ENCODE measurements at places on chromosomes 6 and 20. TPM values are rescaled to one million over a fixed set of nuclear protein-coding genes. Genes with fewer than 3 reads are reported as not detected.
A peak's percentile ranks its signal among the peaks of the same experiment; 100 is the strongest.

The TINAG gene
- polyA plus RNA-seq, result not detected

The SRSF12 gene
- not detected for polyA plus RNA-seq

The GPR6 gene
- polyA plus RNA-seq, result not detected

The SNAI1 gene
- 4.9 TPM for polyA plus RNA-seq

The ELOVL2 gene
- polyA plus RNA-seq, result not detected

The HMGCLL1 gene
- polyA plus RNA-seq, result not detected

The RBBP8NL gene
- polyA plus RNA-seq, result not detected

GRCh38 chr20:46135856-46136633, 17.9 kb downstream of the CD40 start:
- H3K36me3 ChIP-seq, result no peaks in the 10 kb centered on the region
- H3K4me3 ChIP-seq, result no peak overlapping the region
- peaks cover 26% of the 10 kb centered on the region for H3K4me1 ChIP-seq

GRCh38 chr6:31158863-31159855, 770 bp downstream of the TCF19 start:
- H3K36me3 ChIP-seq, result no peaks in the 10 kb centered on the region
- peak overlapping the region; percentile 64 for H3K27ac ChIP-seq
- peak; percentile 41 for DNase-seq
- H3K4me3 ChIP-seq, result peak overlapping the region; percentile 78

GRCh38 chr20:34922654-34923381, 32.8 kb downstream of the GSS start:
- no peaks in the 10 kb centered on the region for H3K4me1 ChIP-seq
- H3K36me3 ChIP-seq, result peaks cover 2% of the 10 kb centered on the region
- no peaks in the 10 kb centered on the region for H3K27me3 ChIP-seq
- no peak overlapping the region for H3K4me3 ChIP-seq
- no peak for DNase-seq

- H3K27me3 ChIP-seq, result no peaks in the 10 kb centered on the region
- no peak overlapping the region for H3K4me3 ChIP-seq
- no peaks in the 10 kb centered on the region for H3K4me1 ChIP-seq
- no peaks in the 10 kb centered on the region for H3K36me3 ChIP-seq
- DNase-seq, result no peak
- no peak overlapping the region for H3K27ac ChIP-seq
Observed at GRCh38 chr20:52964131-52964530, 8.0 kb upstream of the TSHZ2 start.

DNA sequence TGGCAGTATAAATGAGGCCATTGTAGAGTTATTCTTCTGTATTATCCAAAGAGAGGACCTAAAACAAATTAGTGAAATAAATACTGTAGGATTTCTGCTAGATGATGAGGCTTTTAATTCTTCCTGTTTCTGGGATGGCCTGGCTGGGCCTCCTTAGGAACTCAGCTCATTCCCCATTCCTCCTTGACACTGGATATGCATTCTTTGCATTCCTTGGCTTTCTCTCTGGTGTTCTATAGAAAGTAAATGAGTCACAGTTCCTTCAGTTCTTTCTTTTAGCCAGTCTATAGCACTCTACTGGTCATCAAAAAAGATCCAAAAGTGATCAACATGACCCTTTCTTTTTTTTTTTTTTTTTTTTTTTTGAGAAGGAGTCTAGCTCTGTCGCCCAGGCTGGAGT, 8.6 kb downstream of the OR10C1 start:
- H3K4me3 ChIP-seq, result no peak overlapping the region
- H3K4me1 ChIP-seq, result no peaks in the 10 kb centered on the region
- peaks cover 6% of the 10 kb centered on the region for H3K27me3 ChIP-seq
- H3K27ac ChIP-seq, result no peak overlapping the region
- DNase-seq, result no peak

GRCh38 chr20:62830821-62831220, 14.0 kb downstream of the COL9A3 start:
- H3K4me3 ChIP-seq, result no peak overlapping the region
- DNase-seq, result peak; percentile 16
- no peaks in the 10 kb centered on the region for H3K36me3 ChIP-seq
- H3K27me3 ChIP-seq, result no peaks in the 10 kb centered on the region

DNA sequence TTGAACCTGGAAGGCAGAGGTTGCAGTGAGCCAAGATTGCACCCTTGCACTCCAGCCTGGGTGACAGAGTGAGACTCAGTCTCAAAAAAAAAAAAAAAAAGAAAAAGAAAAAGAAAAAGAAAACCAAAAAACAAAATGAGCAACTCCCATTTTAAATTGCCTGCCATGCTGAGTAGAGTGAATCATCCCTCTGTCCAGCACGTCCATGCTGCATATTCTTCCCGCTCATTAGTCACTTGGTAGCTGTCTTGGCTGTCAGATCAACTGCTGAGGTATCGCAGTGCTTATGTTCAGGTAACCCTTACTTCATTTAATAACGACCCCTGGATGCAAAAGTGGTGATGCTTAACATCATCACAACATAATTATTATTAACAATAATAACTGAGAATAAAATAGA, 72.6 kb upstream of the RNF24 start:
- no peak for DNase-seq
- H3K36me3 ChIP-seq, result no peaks in the 10 kb centered on the region
- H3K27ac ChIP-seq, result no peak overlapping the region
- H3K27me3 ChIP-seq, result no peaks in the 10 kb centered on the region
- peaks cover 13% of the 10 kb centered on the region for H3K4me1 ChIP-seq
- no peak overlapping the region for H3K4me3 ChIP-seq

- no peaks in the 10 kb centered on the region for H3K27me3 ChIP-seq
- H3K36me3 ChIP-seq, result no peaks in the 10 kb centered on the region
- no peak overlapping the region for H3K27ac ChIP-seq
- peaks cover 8% of the 10 kb centered on the region for H3K4me1 ChIP-seq
- no peak for DNase-seq
- no peak overlapping the region for H3K4me3 ChIP-seq
Observed at GRCh38 chr20:24388828-24389380, 80.5 kb upstream of the SYNDIG1 start.

GRCh38 chr6:112469306-112469705, 122.2 kb downstream of the RFPL4B start:
- no peaks in the 10 kb centered on the region for H3K4me1 ChIP-seq
- H3K4me3 ChIP-seq, result no peak overlapping the region
- H3K36me3 ChIP-seq, result no peaks in the 10 kb centered on the region

GRCh38 chr6:51456282-51456681, 631.1 kb downstream of the PKHD1 start:
- H3K4me3 ChIP-seq, result no peak overlapping the region
- no peaks in the 10 kb centered on the region for H3K36me3 ChIP-seq
- H3K27ac ChIP-seq, result no peak overlapping the region
- H3K4me1 ChIP-seq, result no peaks in the 10 kb centered on the region
- no peak for DNase-seq
- H3K27me3 ChIP-seq, result no peaks in the 10 kb centered on the region

- DNase-seq, result no peak
- no peaks in the 10 kb centered on the region for H3K27me3 ChIP-seq
- H3K36me3 ChIP-seq, result no peaks in the 10 kb centered on the region
- no peak overlapping the region for H3K4me3 ChIP-seq
- H3K27ac ChIP-seq, result no peak overlapping the region
- H3K4me1 ChIP-seq, result peaks cover 7% of the 10 kb centered on the region
Observed at GRCh38 chr6:166825553-166826145, 130.7 kb downstream of the RNASET2 start.

GRCh38 chr6:168525114-168525513, 84.1 kb downstream of the SMOC2 start:
- no peaks in the 10 kb centered on the region for H3K36me3 ChIP-seq
- DNase-seq, result no peak
- H3K4me3 ChIP-seq, result no peak overlapping the region
- no peak overlapping the region for H3K27ac ChIP-seq
- no peaks in the 10 kb centered on the region for H3K4me1 ChIP-seq
- no peaks in the 10 kb centered on the region for H3K27me3 ChIP-seq

- H3K27me3 ChIP-seq, result no peaks in the 10 kb centered on the region
- H3K4me3 ChIP-seq, result no peak overlapping the region
- H3K4me1 ChIP-seq, result no peaks in the 10 kb centered on the region
- DNase-seq, result no peak
- no peaks in the 10 kb centered on the region for H3K36me3 ChIP-seq
Observed at GRCh38 chr20:55216525-55217242, 741.3 kb downstream of the DOK5 start.

- H3K27ac ChIP-seq, result no peak overlapping the region
- no peaks in the 10 kb centered on the region for H3K4me1 ChIP-seq
- H3K36me3 ChIP-seq, result no peaks in the 10 kb centered on the region
Observed at GRCh38 chr20:3937618-3938017, 48.4 kb downstream of the PANK2 start.

DNA sequence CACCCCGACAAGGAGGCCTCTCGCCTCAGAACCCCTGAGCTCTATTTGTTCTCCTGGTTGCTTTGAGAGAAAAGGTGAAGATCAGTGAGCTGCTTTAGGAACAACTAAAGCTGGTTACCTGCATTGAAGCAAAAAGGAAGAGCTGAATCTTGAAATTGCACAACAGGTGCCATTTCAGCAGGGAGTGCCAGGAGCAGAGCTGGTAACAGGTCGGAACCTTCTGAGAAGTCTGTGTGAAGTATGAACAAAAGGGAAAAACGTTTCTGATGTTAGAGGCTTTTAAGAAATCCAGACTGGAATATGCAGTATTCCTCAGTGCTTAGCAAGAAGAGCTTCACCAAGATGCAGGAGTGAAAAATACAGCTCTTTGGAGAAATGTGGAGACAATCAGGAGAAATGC, 164.0 kb downstream of the TMEM242 start:
- H3K36me3 ChIP-seq, result peaks cover 58% of the 10 kb centered on the region
- H3K27me3 ChIP-seq, result no peaks in the 10 kb centered on the region
- no peak for DNase-seq
- no peak overlapping the region for H3K27ac ChIP-seq

DNA sequence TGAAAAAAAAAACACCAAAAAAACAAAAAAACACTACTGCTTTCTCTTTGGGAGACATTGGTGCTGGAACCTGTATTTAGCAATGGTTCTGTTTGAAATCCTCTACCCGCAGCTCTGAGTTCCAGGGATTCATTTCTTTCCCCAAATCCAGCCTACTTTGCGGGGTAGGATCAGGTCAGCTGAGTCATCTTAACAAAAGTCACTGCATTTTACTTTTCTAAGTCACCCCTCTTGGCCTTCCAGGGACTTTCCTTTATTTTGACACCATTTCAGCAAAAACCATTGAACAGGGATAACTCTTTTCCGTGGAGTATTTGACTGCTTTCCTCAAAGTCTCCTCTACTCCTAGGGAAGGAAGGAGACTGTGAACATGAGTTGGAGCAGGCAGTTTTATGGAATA, 837.6 kb downstream of the MAFB start:
- no peak for DNase-seq
- no peaks in the 10 kb centered on the region for H3K36me3 ChIP-seq
- H3K4me1 ChIP-seq, result no peaks in the 10 kb centered on the region
- no peaks in the 10 kb centered on the region for H3K27me3 ChIP-seq

DNA sequence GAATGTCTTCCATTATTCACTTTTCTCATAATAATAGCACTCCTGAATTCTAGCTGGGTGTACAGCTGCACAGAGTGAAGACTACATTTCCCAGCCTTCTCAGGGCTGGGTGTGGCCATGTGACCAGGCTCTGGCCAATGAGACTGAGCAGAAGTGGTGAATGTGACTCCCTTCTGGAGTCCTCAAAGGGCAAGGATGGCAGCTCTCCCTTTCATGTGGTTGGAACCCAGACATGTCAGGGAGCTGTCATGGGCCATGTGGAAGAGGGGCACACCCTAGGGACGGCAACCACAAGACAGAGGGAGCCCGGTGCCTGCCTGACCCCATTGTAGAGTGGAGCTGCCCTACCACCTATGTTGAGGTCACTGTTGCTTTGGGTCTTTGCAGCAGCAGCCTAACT, 312.8 kb upstream of the SULF2 start:
- H3K36me3 ChIP-seq, result no peaks in the 10 kb centered on the region
- peaks cover 3% of the 10 kb centered on the region for H3K27me3 ChIP-seq
- H3K4me3 ChIP-seq, result no peak overlapping the region
- H3K4me1 ChIP-seq, result no peaks in the 10 kb centered on the region
- H3K27ac ChIP-seq, result no peak overlapping the region

- H3K27me3 ChIP-seq, result no peaks in the 10 kb centered on the region
- H3K36me3 ChIP-seq, result peaks cover 26% of the 10 kb centered on the region
- H3K27ac ChIP-seq, result peak overlapping the region; percentile 99
- no peak overlapping the region for H3K4me3 ChIP-seq
- H3K4me1 ChIP-seq, result peaks cover 39% of the 10 kb centered on the region
Observed at GRCh38 chr6:30613251-30614043, 3.6 kb downstream of the PPP1R10 start.

- DNase-seq, result no peak
- H3K27ac ChIP-seq, result peak overlapping the region; percentile 89
- H3K27me3 ChIP-seq, result no peaks in the 10 kb centered on the region
- H3K36me3 ChIP-seq, result no peaks in the 10 kb centered on the region
- peak overlapping the region; percentile 82 for H3K4me3 ChIP-seq
Observed at GRCh38 chr6:83068616-83069015, 1.1 kb downstream of the DOP1A start.

GRCh38 chr6:35573495-35574110, 60.9 kb upstream of the TULP1 start:
- no peaks in the 10 kb centered on the region for H3K27me3 ChIP-seq
- DNase-seq, result no peak
- peaks cover 9% of the 10 kb centered on the region for H3K36me3 ChIP-seq
- H3K27ac ChIP-seq, result no peak overlapping the region
- H3K4me1 ChIP-seq, result no peaks in the 10 kb centered on the region

GRCh38 chr6:142322504-142323198, 20.8 kb downstream of the ADGRG6 start:
- H3K36me3 ChIP-seq, result no peaks in the 10 kb centered on the region
- no peaks in the 10 kb centered on the region for H3K27me3 ChIP-seq
- no peak overlapping the region for H3K27ac ChIP-seq
- H3K4me1 ChIP-seq, result no peaks in the 10 kb centered on the region

GRCh38 chr6:95660544-95660943, 83.2 kb downstream of the MANEA start:
- H3K36me3 ChIP-seq, result no peaks in the 10 kb centered on the region
- DNase-seq, result no peak
- H3K27me3 ChIP-seq, result no peaks in the 10 kb centered on the region
- no peak overlapping the region for H3K4me3 ChIP-seq
- H3K27ac ChIP-seq, result no peak overlapping the region

DNA sequence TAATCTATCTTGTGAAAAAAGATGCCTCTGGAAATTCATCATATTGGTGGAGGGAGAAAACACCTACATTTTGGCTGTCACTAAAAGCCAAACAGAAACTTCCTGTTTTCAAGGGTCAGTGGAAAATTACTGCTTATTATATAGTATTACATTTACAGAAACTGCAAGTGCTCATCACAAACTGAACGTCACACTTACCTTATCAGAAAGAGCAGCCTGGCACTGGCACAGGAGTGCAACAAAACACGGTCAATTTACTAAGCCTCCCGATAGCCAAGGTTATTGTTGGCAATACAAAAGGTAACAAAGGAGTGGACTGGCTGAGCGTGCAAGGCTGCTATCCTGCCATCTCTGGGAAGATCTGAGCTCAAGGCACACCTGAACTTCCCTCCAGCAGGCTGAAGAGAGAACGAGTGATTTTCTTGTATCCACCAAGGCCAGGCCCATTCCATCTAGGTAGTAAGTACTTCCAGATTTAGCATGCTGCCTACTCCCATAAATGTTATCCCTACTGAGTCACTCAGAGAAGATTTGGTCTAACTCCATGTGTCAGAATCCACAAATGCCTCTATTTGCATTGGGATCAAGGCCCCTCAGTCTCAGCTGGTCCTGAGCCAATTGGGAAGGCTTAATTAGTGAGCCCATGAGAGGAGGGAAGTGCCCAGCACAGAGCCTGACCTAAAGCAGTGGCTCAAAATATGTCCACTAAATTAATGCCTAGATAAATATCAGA, 399.8 kb downstream of the BTBD9 start:
- H3K4me3 ChIP-seq, result no peak overlapping the region
- H3K27me3 ChIP-seq, result no peaks in the 10 kb centered on the region
- no peak for DNase-seq

Measured in B cell (primary cell).